ENCODE measurements at places on chromosomes 1 and 21.

- no peak for DNase-seq
Measured at GRCh38 chr1:150567717-150568593, 11.5 kb downstream of the MCL1 start.

- DNase-seq: no peak
Measured at GRCh38 chr1:39657402-39657801, 14.5 kb downstream of the NT5C1A start.

GRCh38 chr1:145992502-145992936 lies 3.9 kb downstream of the TXNIP start:
- no peak for DNase-seq

- no peak for DNase-seq
Measured at GRCh38 chr1:83098791-83099190, 900.1 kb downstream of the TTLL7 start.

DNA sequence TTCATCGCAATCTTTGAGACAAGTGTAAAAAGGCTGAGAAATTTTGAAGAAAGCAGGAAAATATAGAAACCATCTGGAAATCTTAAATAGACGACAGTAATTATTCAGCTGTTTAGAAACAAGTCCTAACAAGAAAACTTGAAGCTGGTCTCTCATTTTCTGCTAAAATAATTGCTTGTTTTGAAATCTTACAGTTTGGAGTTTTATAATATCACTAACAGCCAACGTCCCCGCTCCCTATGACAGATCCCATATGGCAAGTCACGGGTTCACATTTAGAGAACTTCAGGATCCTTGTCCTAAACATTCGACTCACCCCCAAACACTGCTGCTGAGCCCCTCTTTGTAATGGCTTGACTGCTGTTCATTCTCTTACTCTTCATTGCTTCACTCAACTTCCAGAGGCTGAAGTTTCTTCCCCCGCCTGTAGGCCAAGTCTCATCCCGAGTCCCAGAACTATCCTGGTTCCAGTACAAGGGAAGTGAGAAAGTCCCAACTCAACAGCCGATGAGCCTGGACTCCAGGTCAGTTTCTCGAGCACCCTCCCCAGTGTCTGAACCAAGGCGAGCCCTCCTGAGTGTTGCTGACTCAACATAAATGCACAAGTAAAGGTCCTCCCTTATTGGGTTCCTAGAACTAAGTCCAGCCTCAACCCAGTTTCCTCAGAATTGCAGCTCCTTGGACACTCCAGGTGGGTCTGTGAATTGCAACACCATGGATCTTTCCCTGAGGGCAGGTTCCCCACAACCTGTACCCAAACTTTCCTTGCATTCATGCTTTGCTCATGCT lies 93.4 kb upstream of the BACE2 start:
- no peak for DNase-seq

DNA sequence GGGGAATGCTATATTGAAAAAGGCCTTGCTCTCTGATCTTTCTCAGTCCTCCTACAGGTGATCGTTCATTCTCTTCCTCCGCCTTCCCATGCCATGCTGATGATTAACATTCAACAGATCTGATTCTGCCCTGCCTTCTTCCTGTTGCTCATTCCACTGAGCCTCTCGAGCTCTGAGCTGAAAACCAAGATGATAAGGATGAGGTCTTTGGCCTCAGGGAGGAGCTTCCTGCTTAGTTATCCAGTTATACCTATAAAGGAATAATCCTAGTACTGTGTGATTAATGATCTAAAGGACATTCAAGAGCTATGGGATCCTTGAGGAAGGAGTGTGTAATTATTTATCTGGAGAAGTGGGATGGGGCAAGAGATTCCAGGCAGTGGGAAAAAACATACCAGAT lies 25.2 kb upstream of the MAP3K7CL start:
- no peak for DNase-seq

GRCh38 chr1:20376880-20377494 lies 86.3 kb downstream of the VWA5B1 start:
- no peak for DNase-seq

- peak; percentile 6 for DNase-seq
Measured at GRCh38 chr1:94543001-94543400, 1.4 kb upstream of the F3 start.

DNA sequence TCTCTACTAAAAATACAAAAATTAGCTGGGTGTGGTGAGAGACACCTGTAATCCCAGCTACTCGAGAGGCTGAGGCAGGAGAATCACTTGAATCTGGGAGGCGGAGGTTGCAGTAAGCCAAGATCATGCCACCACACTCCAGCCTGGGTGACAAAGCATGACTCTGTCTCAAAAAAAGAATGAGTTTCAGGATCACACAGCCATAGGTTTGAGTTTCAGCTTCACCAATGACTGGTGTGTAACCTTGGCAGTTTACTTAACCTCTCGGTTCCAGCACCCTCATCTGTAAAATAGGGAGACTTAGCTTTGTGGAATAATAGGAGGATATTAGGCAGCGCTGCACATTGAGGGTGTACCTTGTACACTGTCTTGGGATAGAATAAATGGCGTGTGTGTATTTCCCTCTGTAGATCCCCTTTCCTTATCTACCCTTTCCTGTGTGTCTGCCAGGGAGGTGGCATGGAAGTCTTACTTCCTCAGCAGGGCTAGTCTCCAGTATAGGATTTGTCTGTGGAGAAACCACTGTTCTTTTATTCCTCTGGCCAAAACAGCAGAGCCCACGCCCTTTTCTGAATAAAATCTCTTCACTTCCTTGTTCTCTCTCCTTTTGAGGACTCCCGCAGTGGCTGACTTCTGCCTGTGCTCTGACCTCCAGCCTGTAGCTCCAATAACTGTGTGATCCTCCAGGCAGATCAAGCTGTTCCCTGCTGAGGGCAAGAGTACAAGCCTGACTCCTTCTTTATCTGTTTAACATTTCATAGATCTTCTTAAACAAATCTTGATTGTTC lies 90.4 kb downstream of the HHAT start:
- DNase-seq: no peak

GRCh38 chr1:227395426-227396028 lies 77.2 kb upstream of the CDC42BPA start:
- no peak for DNase-seq

DNA sequence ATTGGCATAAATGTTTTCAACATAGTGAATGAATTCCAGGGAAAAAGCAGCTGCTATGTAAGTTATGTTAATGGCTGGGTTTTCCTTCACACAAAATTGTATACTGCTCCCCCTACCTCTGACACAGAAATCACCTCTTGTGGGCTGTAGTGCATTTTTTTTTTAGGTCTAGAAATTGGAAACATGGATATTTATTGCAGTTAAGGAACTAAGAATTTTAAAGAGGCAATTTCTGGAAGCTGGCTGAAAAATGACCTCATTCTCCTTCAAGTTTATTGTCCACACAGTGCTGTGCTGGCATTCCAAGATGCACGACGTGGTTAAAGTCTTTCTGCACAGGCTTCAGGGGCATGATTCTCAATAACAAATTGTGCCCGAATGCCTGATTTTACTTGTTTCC lies 1424.2 kb downstream of the MRPL39 start:
- no peak for DNase-seq

DNA sequence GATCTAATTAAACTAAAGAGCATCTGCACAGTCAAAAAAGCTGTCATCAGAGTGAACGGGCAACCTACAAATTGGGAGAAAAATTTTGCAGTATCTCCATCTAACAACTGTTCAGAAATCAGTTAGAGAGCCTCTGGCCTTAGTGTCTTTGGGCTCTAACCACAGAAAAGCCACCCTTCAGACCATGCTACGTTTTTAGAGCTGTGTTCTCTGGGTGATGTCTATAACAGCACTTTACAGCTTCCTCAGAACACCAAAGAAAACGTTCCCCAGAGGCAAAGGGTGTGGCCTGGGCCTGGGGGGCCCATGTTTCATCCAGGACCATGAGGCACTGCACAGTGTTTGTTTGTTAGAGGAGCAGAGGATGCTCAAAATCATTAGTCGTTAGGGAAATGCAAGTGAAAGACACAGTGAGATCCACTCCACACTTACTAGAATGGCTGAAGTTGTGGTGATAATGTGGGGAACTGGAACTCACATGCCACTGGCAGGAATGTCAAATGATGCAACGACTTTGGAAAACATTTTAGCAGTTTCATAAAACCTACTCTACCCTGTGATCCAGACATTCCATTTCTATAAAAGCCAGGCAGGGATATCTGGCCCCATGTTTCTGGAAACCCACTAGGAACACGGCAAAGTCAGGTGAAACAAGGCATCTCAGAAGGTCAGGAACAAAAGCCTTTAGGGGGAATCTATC lies 250.4 kb upstream of the HOOK1 start:
- DNase-seq: no peak

DNA sequence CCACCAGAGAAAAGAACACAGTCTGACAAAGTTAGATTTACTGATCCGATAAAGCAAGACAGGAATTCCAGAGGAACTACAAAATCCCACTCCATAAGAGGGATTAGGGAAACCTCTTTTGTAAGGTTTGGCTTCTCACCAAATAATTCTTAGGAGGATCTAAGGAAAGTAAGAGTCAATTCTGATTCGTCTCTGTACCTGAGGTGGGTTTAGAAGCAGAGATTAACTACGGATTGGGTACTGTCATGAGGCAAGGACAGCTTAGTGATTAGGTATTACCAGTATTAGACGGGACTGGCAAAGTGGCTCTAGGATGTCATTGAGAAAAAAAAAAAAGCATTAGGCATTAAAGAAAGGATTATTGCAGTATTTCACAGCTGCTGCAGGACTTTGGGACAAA lies 371.7 kb upstream of the BRINP3 start:
- no peak for DNase-seq

- no peak for DNase-seq
Measured at GRCh38 chr1:204735042-204735441, 49.5 kb upstream of the LRRN2 start.

DNA sequence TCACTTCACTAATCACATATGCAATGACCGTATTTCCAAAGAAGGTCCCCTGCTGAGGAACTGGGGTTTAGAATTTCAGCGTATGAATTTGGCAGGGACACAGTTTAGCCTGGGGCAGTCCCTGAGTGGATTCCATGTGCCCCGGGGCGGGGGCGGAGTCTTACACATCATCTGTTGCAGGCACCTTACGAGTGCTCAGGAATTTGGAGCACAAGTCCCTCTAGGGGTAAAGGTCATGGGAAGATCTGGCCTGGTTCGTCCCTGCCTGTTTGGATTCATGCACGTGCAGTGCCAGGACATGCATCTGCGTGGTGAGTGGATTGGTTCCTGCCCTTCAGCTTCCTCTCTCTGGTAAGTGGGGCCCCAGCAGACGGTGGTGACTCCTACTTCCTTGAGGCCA lies 208.3 kb upstream of the C1orf174 start:
- no peak for DNase-seq

DNA sequence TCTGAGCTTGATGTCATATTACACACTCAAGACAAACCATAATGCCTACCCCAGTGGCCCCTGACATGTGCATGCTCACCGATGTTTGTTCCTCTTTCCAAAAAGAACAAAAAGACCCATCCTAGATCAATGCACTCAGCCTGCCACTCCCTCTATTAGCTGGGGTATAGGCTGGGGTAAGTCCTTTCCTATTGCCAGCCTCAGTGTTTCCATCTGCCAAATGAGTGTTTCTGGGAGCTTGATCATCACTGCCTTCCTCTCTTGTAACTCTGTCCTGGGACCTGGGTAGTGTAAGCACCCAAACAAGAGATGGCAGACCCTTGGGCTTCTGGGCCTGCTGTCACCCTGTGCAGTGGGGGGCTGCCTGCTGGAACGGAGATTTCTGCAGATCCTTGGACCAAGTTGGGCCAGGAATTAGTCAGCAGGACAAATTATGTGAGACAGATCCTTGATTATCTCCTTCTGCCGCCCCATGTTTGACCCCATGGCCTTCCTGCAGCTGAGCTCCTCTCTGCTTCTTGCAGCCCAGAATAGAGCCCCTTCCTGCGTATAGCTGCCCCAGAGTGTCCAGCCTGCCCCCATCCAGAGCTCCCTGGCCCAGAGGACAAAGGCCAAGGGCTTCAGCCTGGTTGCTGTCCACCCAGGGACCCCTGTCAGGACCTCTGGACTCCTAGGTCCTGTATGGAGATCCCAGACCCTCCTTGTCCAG lies 31.5 kb upstream of the LRP8 start:
- no peak for DNase-seq

DNA sequence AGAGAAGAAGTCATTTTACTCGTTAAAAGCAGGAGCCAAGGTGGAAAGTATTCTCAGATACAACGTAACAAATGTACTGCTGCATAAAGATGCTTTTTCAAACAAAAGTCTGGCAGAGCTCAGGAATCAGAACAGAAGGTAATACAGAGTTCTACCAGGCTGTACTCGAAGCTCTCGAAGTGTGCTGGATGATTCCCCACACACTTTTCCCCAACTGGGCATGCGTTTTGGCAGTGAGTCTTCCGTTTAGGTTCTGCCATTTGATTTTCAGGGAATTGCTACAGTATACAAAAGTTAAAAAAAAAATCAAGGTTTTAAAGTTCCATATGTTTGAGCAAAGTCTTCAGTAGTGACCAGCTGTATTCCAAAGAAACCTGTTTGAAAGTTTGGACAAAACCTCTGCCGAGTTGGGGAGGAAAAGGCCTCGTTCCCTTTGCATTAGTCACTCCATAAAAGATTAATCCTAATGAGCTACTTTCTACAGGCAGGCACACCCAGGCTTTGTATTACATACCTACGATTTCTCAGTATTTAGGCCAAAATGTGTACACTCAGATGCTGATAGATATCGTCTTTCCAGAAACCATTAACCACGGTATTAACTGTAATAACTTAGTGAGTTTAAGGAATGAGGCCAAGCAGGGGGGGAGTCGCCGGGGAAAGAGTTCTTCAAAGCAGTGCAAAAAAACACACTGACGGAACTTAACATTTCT lies 477.1 kb downstream of the LMO4 start:
- no peak for DNase-seq

- DNase-seq: no peak
Measured at GRCh38 chr1:205449750-205450443, 5.9 kb downstream of the BLACAT1 start.

- DNase-seq: no peak
Measured at GRCh38 chr1:223010582-223011504, 132.2 kb downstream of the TLR5 start.

Data from Jurkat, Clone E6-1 (cell line).